ENCODE measurements at places on chromosomes 3 and 15.

DNA sequence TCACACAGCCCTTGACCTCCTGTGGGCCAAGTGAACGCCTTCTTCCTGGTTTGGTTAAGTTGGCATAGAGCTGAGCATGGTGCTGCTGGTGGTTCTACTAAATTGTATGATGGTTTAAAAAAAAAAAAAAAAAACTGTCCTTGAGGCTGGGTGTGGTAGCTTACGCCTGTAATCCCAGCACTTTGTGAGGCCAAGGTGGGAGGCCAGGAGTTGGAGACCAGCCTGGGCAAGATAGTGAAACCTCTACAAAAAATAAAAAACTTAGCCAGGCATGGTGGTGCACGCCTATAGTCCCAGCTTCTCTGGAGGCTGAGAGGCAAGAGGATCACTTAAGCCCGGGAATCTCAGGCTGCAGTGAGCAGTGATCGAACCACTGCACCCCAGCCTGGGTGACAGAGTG is 58.9 kb upstream of the FLNB start:
- DNase-seq, result no peak

DNA sequence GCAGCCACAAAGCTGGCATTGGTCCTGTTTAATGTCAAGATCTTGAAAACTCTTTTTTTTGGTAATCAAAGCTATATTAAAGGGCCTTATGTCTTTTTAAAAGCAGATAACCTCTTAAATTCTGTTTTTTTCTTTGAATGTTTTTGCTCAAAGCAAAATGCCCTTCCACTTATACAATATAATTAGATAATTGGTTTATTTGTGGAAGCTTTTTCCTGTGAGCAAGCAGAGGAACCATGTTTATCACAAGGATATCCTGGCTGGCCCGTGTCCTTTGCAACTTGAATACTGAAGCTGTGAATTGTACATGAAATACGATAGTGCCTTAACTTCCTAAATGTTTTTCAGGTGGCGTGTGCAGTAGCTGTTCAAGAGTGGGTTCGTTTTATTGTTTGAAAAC is 2.6 kb downstream of the ST3GAL6 start:
- DNase-seq, result no peak

DNA sequence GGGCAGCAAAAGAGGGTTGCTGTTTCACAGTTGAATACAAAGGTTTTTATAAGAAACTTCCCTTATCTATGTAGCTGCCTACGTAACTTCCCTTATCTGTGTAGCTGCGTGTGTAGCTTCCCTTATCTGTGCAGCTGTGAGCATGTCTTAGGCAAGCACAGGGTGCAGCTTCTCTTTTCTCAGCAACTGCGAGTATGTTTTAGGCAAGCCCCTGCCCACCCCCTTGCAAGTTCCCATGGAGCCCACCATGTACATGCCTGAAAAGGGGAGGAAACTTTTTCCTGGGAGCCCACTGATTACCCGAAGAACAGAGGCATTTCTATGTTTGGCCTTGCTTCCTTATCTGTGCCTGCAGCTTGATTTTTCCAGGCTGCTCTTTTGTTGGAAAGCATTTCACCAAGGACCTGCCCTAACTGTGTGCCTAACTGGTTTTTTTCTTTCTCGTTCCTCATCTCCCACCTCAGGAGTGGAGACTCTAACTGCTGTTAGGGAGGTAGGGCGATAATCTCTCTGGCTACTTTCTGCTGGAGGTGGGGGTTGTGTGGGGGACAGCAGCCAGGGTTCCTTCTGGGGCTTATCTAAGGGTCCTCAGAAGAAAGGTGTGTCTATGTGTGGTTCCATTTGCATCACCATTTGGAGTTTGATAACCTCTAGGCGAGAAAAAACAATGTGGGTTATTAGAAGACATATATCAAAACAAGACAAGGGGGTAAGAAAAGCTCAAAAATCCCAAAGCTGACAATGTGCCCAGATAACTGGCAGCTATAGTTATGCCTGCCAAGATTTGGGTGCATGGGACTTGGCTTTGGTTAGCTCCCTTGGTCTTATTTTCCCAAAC is 26.0 kb downstream of the SORD start:
- no peak for DNase-seq

DNA sequence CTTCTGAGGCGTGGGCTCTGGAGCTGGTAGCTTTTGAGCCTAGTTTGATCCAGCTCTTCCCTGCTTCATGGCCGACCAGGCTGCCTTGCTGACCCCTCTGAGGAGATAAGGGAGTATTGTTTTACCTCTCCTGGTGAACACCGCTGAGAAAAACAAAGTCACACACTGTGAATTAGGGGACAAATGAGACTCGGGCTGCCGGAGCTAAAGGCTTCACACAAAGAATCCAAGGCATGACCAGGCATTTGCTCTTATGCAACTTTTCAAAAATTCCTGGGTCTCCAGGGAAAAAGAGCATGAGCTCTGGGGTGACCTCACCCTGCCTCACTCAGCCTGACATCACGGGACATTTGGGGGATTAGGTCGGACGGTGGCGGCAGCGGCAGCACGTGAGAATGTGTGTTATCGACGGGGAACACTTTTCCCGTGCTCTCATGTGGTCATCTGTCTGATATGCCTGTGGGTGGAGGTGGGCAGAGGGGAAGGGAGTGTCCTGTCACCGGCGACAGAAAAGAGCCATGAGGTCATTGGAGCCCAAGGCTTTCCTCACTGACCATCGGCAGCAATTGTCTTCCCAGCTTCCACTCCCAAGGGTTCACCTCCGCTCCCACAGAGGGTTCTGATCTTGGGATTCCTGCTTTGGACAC is 61.0 kb downstream of the TMEM44 start:
- no peak for DNase-seq

- DNase-seq, result peak; percentile 2
Measured at GRCh38 chr15:89917442-89918101, 4.8 kb upstream of the ARPIN start.

DNA sequence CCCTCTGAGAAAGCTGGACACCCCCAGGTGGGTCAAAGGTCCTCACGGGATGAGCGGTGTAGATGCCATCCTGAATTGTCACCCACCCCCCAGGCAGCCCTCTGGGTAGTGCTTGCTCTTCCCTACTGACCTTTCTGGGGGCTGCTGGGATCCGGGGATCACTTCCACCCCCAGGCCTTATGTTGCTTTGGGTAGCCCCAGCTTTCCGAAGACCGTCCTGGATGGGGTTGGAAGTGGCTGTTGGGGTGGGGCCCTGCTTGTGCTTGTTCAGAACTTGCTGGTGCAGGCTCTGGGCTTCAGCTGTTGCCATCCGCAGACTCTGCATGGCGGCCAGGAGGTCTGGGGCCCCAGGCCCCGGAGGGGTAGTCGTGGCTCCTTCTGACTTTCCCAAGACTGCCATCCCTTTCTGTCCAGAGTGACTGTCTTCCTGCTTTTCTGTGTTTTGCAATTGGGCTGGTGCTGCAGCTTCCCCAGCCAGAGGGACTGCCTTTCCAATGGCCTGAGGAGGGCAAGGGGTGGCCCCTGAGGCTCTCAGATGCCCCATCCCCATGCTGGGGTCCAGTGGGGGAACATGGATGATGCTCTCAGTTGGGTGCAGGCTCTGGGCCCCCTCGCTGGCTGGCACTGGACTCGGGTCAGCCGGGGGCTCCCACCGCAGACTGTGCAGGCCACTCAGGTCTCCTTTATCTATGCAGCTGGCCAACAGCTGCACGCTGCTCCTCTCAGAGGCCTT is 6.3 kb downstream of the XIRP1 start:
- no peak for DNase-seq
